ENCODE measurements at places on chromosomes 4 and X.

GRCh38 chrX:98501426-98501825, 1617.7 kb downstream of the RPA4 start:
- no peak for DNase-seq

GRCh38 chr4:87523307-87523706, 5.9 kb downstream of the SPARCL1 start:
- DNase-seq: no peak

GRCh38 chr4:36394352-36394903, 113.0 kb downstream of the DTHD1 start:
- no peak for DNase-seq

DNA sequence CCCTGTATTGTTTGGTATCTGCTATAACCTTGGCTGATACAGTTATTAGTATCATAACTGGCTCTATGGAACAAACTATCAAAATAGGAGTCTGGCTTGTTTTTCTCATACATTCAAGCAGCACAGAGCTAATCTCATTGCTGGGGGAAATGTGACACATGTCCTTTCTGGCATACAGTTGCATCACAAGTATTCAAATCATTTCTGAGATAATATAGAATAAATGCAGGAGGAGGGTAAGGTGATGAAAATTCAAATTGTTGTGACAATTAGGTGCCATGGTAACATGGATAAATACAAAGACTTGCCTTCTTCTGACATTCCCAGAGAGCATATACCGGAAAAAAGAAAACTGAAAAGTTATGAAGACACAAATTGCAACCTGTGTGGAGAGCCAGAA, 2706.8 kb downstream of the ARAP2 start:
- no peak for DNase-seq

GRCh38 chr4:10113362-10114047, 3.1 kb downstream of the WDR1 start:
- DNase-seq: no peak

Data from femur (tissue), 1 donor.